IPS DF 19.7 (cell line): ENCODE measurements at places on chromosomes 4 and X.
A peak's percentile ranks its signal among the peaks of the same experiment; 100 is the strongest.

GRCh38 chr4:40890199-40890598 is 140.4 kb downstream of the NSUN7 start:
- no peak for DNase-seq

DNA sequence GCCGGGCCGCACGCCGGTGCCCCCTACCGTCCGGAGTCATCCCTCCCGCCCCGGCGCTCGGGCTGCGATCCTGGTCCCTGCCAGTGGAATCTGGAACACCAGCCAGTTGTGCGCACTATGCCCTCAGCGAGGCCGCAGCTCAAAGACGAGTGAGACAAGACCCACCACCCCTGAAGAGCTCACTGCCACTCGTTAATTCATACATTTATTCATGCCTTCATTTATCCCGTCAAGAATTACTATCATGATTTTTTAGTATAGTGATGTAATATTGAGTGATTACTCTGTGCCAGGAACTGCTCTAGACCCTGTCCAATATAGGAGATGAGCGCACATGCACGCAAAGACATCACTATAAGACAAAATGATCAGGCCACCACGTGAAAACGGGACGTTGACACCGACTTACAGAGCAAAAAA is 247 bp upstream of the PPA2 start:
- DNase-seq, result peak; percentile 48

- no peak for DNase-seq
Observed at GRCh38 chrX:155966876-155967275, 30.6 kb upstream of the IL9R start.

DNA sequence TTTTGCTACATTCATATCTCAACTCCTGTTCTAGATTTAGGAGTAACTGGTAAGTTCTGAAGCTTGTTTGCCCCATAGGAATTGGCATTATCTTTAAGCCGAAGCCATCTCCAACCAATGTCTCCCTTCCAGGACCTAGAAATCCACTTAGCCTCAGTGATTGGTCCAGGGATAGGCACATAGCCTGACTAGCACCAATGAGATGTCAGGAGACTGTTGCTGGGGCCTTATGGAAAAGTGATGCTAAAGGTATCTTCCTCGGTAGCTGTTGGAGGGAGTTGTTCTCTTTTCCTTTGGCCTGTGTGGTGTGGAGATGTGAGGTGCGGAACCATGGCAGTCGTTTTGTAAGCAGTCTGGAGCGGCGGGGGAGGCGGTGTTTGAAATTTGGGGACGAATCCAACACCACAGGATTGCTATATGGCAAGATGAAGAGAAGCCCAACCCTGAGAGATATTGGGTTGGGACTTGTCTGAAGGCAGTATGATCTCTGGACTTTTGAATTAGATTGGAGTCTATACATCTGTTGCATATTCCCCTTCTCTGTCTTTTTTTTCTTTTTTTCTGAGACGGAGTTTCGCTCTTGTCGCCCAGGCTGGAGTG is 109.8 kb upstream of the ATP6AP2 start:
- no peak for DNase-seq

DNA sequence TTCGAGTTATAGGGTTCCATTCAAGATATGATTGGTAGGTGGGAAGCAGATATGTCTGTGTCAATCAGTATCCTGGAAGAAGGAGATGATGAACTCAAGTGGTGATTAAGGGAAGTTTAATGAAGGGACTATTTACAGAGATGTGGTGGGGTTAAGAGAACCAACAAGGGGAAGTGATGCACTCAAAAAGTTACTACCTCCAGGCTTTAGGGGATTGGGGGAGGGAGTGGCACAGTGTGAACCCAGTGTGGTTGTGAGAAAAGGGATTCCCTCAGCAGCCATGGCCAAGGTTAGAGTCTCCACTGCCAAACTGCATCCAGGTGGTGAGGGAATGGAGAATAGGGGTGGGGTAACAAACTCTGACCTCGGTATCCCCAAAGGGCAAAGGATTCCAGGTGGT is 27.9 kb downstream of the PKD2 start:
- DNase-seq, result no peak

DNA sequence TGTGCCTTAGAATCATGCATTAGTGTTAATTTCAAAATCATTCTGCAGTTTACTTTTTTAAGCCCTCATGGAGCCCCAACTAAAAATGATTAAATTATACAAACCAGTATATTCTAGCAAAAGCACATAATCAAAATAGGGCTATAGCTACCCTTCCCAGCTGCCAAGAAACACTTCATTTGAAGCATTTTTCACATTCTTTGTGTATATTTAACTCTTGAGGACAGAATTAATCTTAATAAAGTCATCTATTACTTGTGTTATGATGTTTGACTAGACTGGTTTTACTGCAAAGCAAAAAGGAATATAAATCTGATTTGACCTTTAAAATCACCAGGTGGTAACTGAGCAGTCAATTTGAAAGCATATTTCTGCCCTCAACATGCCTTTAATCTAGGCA is 145.1 kb downstream of the PRDM5 start:
- DNase-seq, result no peak
